Psoas muscle (tissue), 8 donors: ENCODE measurements at places on chromosomes 6 and 20. TPM values are rescaled to one million over a fixed set of nuclear protein-coding genes. Genes with fewer than 3 reads are reported as not detected.

The THBS2 gene
- total RNA-seq, result 9.4 TPM

DNA sequence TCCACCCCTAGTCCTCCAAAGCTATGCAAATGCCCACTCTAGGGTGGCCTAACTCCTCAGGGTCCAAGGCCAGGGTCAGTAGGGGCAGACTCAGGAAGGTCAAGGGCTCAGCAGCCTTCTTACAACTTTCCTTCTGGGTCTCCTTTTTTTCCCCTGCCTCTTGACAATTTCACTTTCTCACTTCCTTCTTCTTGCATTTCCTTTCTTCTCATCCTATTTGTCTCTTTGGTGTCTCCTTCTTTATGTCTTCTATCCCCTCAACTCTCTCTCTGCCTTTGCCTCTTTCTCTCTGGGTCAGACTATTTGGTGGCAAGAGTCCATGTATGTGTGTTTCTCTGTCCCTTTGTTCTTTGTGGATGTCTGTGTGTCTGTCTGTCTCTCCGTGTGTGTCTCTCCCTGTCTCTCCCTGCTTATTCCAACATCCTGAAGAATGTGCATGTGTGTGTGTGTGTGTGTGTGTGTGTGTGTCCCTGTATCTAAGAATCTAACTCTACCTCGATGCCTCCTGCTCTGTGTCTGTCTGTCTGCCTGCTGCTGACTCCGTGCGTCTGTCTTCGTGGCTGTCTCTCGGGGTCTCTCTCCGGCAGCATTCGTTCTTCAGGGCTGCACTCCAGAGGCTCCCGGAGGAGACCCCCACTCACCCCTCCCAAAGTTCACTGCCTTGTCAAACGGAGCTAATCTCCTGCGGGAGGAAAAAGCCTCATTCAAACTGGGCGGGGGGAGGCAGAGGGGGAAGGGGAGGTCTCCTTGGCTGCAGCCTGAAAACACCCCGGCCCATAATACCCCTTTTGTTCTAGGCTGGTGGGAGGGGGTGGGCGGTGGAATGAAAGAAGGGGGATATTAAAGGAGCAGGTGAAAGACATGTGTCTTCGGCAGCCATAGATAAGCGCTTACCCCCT lies 51.7 kb upstream of the FOXP4 start:
- DNase-seq, result no peak

The MEI4 gene
- not detected for total RNA-seq

DNA sequence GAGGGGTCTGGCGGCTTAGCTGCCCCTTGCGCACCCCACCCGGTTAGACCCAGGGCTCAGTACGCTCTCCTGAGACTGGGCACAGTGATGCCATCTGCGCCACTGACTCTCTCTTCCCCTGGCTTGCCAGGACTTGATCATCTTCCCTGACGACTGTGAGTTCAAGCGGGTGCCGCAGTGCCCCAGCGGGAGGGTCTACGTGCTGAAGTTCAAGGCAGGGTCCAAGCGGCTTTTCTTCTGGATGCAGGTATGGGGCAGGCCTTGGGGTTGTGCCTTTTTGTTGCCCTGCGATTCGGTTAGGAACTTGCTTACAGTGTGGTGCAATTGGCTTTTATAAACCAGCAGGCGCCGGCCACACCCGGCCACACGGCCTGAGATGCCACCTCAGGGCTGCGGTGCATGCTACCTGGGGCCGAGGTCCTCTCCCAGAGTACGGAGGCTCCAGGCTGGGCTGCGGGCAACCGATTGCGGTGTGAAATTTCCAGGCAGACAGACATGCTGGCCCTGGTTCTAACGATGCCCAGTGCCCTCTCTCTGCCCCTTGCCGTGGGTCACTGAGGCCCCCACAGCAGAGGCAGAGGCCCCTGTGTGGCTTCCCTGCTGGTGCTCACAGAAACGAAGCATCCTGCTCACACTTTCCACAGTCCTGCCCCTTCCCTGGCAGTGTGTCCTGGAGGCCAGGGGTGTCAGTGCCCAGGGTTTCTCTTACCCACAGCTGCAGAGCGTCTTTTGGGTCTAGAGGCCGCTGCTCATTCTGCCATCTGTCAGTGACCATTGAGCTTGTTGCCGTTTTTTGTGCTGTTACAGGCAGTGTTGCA lies 1.7 kb downstream of the ADRM1 start:
- DNase-seq, result no peak

- DNase-seq, result no peak
Observed at GRCh38 chr20:50366270-50367103, 143.7 kb upstream of the PTPN1 start.

- no peak for DNase-seq
Observed at GRCh38 chr20:37566590-37567330, 39.1 kb upstream of the BLCAP start.

- DNase-seq, result no peak
Observed at GRCh38 chr6:149252622-149253021, 64.9 kb upstream of the TAB2 start.

GRCh38 chr6:62652692-62653328 lies 366.8 kb upstream of the KHDRBS2 start:
- DNase-seq, result no peak

GRCh38 chr6:99092461-99092860 lies 144.7 kb upstream of the FBXL4 start:
- DNase-seq, result no peak

DNA sequence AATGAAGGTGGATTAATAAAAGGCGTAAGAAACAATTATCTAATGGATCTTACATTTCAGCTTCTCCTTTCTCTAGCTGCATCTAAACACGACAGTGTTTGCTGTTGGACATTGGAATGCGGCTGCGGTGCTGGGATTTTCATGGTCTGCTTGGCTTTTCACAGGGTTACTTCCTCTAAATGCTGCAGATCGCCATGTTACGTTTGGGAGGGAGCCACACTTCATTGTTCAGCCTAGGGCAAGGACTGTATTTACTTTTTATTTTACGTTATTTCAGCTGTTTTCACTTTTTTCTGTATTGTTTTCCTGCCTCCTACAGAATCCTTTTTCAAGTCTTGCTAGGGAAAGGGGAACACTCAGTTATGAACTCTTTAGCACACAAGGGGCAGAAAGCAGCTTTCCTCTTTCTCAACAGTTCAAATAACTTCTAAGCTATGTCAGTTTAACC lies 97.9 kb upstream of the MTHFD1L start:
- no peak for DNase-seq

The FLRT3 gene
- total RNA-seq, result 1.2 TPM
